GM23248 (cell line): ENCODE measurements at places on chromosomes 1 and 21. TPM values are rescaled to one million over a fixed set of nuclear protein-coding genes. Genes with fewer than 3 reads are reported as not detected.
A peak's percentile ranks its signal among the peaks of the same experiment; 100 is the strongest.

GRCh38 chr1:13628218-13628617 lies 44.6 kb downstream of the PDPN start:
- H3K27me3 ChIP-seq, result no peaks in the 10 kb centered on the region
- H3K4me3 ChIP-seq, result no peak overlapping the region
- no peak overlapping the region for H3K27ac ChIP-seq

GRCh38 chr21:44907966-44908895 lies 12.5 kb downstream of the ITGB2 start:
- H3K4me3 ChIP-seq, result peak overlapping the region; percentile 37; the same call in 1 of the 2 replicates
- H3K36me3 ChIP-seq, result no peaks in the 10 kb centered on the region
- peak; percentile 50 for DNase-seq
- no peaks in the 10 kb centered on the region; the same call in 1 of the 2 replicates for H3K4me1 ChIP-seq
- no peak overlapping the region for H3K27ac ChIP-seq
- no peaks in the 10 kb centered on the region for H3K27me3 ChIP-seq

GRCh38 chr1:156832434-156832833 lies 15.8 kb upstream of the SH2D2A start:
- H3K4me3 ChIP-seq, result no peak overlapping the region
- no peaks in the 10 kb centered on the region for H3K4me1 ChIP-seq
- DNase-seq, result no peak
- no peaks in the 10 kb centered on the region for H3K36me3 ChIP-seq
- H3K27me3 ChIP-seq, result peaks cover 18% of the 10 kb centered on the region; the same call in 1 of the 2 replicates
- no peak overlapping the region for H3K27ac ChIP-seq

DNA sequence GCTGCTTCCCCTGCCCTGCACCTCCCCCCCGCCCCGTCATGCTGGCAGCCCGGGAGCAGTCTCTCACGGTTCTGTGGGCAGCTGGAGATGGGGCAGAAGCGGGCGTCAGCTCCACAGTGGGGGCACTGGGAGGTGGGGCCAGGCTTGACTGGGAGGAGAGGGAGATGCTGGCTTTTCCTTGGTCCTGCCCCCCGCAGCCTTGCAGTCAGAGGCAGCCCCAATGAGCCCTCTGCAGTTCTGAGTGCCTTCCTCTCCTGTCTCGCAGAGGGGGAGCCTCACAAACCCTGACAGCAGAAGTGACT lies 21.7 kb downstream of the ARHGEF10L start:
- peak; percentile 77 for DNase-seq
- H3K36me3 ChIP-seq, result no peaks in the 10 kb centered on the region
- H3K27me3 ChIP-seq, result no peaks in the 10 kb centered on the region
- peak overlapping the region; percentile 52 for H3K4me3 ChIP-seq
- peak overlapping the region; percentile 78 for H3K27ac ChIP-seq

MTFR1L gene
- 57.2 and 58.3 TPM in 2 replicates for total RNA-seq

- H3K27me3 ChIP-seq, result no peaks in the 10 kb centered on the region
- H3K27ac ChIP-seq, result peak overlapping the region; percentile 98
- H3K4me1 ChIP-seq, result peaks cover 23% of the 10 kb centered on the region; the same call in 1 of the 2 replicates
- DNase-seq, result peak; percentile 100
- peak overlapping the region; percentile 84 for H3K4me3 ChIP-seq
Observed at GRCh38 chr1:15524283-15525049, 451 bp upstream of the CASP9 start.

DNA sequence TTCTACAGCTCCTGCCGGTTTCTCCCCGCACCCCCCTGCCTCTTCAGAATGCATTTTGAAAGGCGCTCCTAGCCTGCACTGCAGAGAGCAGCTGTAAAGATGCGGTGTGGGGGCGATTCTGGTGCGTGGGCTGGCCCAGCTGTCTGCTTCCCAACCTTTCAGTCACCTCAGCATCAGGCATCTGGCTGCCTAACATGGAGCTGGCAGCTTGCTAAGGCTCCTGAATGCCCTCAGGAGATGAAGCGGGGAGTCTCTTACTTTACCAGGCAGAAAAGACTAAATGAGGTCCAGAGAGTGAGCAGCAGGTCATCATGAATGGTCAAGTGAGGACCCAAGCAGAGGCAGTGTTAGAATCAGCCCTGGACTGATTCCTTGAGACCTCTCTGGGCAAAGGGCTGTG lies 8.7 kb downstream of the IER5 start:
- no peak overlapping the region for H3K27ac ChIP-seq
- no peaks in the 10 kb centered on the region for H3K27me3 ChIP-seq
- no peak overlapping the region for H3K4me3 ChIP-seq
- DNase-seq, result peak; percentile 41

DNA sequence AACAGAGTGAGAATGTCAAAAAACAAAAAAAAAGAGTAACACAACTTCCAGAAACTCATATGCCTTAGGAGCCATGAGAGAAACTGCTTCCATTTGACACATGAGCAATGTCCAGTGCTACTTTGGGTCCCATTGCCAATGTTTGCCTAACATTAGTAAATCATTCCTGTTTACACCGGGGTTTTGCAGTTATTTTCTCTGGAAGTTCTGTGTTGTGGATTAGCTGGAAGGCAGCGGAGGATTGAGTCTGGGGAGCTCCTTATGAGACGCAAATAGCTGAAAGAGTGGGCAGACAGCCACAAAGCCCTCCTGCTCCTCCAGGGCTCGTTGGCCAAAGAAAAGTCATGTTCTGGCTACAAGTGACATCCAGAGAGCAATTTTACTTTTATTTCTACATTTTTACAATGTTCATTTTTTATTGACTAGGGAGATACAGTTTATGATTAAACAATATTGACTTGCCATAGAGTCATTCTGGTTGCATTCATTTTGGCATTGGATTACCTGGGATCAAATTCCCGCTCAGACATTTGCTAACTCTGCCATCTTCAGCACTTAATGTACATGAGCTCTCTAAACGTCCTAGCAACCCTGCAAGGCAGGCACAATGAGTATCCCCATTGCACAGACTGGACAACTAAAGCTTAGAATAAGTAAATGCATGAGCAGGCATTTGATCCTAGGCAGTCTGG lies 66.4 kb upstream of the GALNT2 start:
- no peak for DNase-seq
- H3K4me1 ChIP-seq, result no peaks in the 10 kb centered on the region
- peaks cover 13% of the 10 kb centered on the region; the same call in 1 of the 2 replicates for H3K27me3 ChIP-seq
- H3K4me3 ChIP-seq, result no peak overlapping the region
- H3K27ac ChIP-seq, result no peak overlapping the region
